Right lobe of liver (tissue), 6 donors: ENCODE measurements at places on chromosomes 13 and 19. TPM values are rescaled to one million over a fixed set of nuclear protein-coding genes. Genes with fewer than 3 reads are reported as not detected.

ZNF665 gene
- 0.09 TPM for total RNA-seq

DNA sequence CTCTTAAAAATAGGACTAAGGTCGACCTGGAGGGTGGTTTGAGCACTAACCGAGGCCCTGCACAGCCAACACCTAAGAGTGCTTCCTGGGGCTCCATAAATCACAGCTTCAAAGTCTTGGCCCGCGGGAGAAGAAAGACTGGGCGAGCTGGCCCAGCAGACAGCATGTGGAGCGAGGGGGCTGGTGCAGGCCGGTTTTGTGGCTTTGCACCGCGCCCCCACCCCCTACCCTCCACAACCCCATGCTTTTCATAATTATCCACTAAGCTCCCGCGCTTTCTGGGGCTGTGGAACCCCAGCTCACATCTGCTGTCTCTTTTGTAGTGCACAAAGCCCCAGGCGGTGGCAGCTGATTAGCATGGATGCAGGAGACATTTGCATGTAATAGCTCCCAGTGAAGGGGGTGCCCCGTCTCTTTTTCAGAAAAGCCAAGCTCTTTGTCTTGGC is 17.1 kb downstream of the CARM1 start:
- no peak for DNase-seq
- H3K27me3 ChIP-seq, result no peaks in the 10 kb centered on the region
- no peak overlapping the region for H3K27ac ChIP-seq
- no peak overlapping the region for H3K4me3 ChIP-seq
- H3K4me1 ChIP-seq, result no peaks in the 10 kb centered on the region

- no peaks in the 10 kb centered on the region for H3K4me1 ChIP-seq
- DNase-seq, result no peak
- H3K27ac ChIP-seq, result no peak overlapping the region
- H3K36me3 ChIP-seq, result no peaks in the 10 kb centered on the region
- H3K4me3 ChIP-seq, result no peak overlapping the region
Observed at GRCh38 chr13:50441130-50441529, 402.4 kb downstream of the DLEU7 start.

GRCh38 chr13:43831088-43831487 is 44.3 kb upstream of the ENOX1 start:
- no peak overlapping the region for H3K4me3 ChIP-seq
- H3K4me1 ChIP-seq, result no peaks in the 10 kb centered on the region
- no peak for DNase-seq
- H3K27ac ChIP-seq, result no peak overlapping the region
- no peaks in the 10 kb centered on the region for H3K36me3 ChIP-seq

DNA sequence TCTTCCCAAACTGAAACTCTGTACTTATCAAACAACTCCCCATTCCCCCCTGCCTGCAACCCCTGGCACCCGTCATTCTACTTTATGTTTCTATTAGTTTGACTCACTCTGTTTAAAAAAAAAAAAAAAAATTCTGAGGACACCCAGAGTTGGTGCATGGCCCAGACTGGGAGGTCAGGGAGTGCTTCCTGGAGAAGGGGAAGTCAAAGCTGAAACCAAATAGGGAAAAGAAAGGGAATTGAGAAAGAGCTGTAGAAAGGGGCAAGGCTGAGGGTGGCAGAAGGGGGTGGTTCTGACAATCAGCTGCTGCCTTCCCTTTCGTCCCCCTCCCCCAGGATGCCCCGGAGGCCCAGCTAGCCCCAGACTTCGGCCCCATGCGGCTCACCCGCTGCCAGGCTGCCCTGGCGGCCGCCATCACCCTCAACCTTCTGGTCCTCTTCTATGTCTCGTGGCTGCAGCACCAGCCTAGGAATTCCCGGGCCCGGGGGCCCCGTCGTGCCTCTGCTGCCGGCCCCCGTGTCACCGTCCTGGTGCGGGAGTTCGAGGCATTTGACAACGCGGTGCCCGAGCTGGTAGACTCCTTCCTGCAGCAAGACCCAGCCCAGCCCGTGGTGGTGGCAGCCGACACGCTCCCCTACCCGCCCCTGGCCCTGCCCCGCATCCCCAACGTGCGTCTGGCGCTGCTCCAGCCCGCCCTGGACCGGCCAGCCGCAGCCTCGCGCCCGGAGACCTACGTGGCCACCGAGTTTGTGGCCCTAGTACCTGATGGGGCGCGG is 9.0 kb upstream of the STRN4 start:
- peak overlapping the region; percentile 46 for H3K27ac ChIP-seq
- no peaks in the 10 kb centered on the region for H3K36me3 ChIP-seq
- no peak overlapping the region for H3K4me3 ChIP-seq
- H3K4me1 ChIP-seq, result no peaks in the 10 kb centered on the region
- no peak for DNase-seq
- H3K27me3 ChIP-seq, result no peaks in the 10 kb centered on the region

GRCh38 chr19:41064974-41065569 is 23.2 kb upstream of the CYP2A13 start:
- no peaks in the 10 kb centered on the region for H3K27me3 ChIP-seq
- H3K27ac ChIP-seq, result no peak overlapping the region
- DNase-seq, result no peak
- H3K4me3 ChIP-seq, result no peak overlapping the region
- H3K36me3 ChIP-seq, result no peaks in the 10 kb centered on the region

- H3K36me3 ChIP-seq, result peaks cover 20% of the 10 kb centered on the region
- no peak for DNase-seq
- no peaks in the 10 kb centered on the region for H3K27me3 ChIP-seq
- no peak overlapping the region for H3K4me3 ChIP-seq
- H3K4me1 ChIP-seq, result no peaks in the 10 kb centered on the region
Observed at GRCh38 chr19:1110809-1111640, 7.2 kb downstream of the GPX4 start.

F7 gene
- 48.1 TPM for total RNA-seq

NAPSA gene
- 0.82 TPM for total RNA-seq

DNA sequence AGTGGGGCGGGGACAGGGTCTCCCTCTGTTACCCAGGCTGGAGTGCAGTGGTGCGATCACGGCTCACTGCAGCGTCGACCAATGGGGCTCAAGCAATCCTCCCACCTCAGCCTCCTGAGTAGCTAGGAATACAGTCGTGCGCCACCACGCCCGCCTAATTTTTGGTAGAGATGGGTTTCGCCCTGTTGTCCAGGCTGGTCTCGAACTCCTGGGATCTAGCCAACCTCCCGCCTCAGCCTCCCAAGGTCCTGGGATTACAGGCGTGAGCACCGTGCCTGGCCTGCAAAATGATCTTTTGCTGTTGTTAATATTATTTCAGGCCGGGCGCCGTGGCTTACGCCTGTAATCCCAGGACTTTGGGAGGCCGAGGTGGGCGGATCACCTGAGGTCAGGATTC is 621 bp upstream of the TGDS start:
- H3K4me3 ChIP-seq, result peak overlapping the region; percentile 76
- peak overlapping the region; percentile 94 for H3K27ac ChIP-seq
- no peaks in the 10 kb centered on the region for H3K27me3 ChIP-seq
- DNase-seq, result no peak
- no peaks in the 10 kb centered on the region for H3K36me3 ChIP-seq
- H3K4me1 ChIP-seq, result no peaks in the 10 kb centered on the region
